ENCODE measurements at places on chromosomes 2 and 18.

DNA sequence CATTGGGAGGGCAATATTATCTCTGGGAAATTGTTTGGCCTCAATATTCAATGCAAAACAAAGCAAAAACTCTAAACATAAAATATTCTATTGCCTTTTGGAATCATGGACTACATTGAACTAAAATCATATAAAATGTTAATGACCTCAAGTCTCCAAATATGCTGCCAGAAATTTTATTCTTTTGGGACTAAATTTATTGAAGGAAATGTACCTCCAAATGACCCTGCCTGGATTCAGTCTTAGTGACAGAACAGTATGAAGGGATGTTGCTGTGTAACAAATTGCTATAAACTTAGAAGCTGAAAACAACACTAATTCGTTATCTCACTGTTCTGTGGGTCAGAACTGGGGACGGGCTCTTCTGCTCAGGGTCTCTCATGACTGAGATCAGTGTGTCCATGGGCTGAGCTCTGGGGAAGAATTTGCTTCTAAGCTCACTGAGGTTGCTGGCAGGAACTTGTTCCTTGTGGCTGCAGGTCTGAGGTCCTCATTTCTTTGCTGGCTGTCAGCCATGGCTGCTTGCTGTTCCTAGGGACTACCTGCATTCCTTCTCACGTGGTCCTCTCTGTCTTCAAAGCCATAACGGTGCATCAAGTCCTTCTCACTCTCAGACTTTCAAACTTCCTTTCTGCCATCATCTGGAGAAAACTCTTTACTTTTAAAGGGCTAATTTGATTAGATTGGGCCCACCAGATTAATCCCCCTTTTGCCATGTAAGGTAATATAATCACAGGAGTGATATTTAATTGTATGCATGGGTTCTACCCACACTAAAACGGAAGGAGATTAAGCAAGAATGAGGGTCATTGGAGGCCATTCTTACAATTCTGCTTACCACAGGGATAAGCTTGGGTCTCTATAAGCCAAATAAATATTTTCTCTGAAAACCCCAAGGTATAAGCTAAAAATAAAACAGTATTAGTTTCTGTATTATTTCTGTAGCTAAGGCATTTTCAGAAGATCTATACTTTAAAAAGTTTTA is 149.0 kb downstream of the ADCYAP1 start:
- DNase-seq = no peak

DNA sequence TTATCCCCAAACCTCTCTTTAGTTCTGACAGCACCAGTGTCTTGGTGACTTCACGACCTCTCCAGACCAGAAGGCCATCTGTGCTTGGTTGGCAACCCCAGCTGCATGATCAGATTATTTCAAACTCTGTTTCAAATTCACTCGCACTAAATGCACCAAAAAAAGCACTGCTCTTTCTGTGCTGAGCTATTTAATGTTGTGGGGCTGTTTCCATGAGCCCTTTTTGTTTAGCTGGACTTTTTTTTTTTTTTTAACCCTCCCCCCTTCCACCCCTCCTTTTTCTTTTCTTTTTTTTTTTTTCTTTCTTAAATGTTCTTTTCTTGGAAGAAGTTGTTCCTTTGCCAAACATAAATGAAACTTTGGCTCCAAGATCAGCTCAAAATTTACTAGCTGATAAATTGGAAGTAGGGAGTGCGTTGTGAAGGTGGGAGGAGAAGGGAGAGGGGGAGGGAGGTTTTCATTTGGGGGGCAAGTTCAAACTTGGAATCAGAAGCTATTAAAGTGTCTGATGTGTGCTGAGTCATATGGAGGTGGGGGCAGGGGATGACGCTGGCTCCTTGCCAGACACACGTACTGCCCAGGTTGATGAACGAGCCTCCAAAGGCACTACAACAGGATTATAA is 543.0 kb upstream of the TNP1 start:
- peak; percentile 23 for DNase-seq

DNA sequence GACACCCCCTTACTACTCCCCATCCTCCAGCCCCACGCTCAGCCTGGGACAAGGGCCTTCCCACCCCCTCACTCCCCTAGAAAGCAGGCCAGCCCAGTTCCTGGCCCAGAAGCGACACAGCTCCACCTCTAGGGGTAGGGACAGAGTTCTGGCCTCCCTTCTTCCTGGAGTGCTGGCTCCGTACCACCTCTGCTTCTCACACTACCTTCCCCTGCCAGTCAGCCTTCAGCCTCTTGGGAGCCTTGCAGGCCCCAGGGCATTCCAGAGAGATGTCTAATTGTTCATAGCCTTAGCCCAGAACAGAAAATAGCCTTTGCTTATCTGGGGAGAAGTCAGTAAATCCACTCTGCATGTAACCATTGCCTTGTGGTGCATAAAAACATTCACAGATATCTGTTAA is 13.1 kb upstream of the CATIP start:
- no peak for DNase-seq

- DNase-seq = no peak
Measured at GRCh38 chr18:44474067-44474411, 206.6 kb upstream of the SETBP1 start.

GRCh38 chr18:57890266-57890665 is 87.2 kb upstream of the ATP8B1 start:
- DNase-seq = peak; percentile 86

DNA sequence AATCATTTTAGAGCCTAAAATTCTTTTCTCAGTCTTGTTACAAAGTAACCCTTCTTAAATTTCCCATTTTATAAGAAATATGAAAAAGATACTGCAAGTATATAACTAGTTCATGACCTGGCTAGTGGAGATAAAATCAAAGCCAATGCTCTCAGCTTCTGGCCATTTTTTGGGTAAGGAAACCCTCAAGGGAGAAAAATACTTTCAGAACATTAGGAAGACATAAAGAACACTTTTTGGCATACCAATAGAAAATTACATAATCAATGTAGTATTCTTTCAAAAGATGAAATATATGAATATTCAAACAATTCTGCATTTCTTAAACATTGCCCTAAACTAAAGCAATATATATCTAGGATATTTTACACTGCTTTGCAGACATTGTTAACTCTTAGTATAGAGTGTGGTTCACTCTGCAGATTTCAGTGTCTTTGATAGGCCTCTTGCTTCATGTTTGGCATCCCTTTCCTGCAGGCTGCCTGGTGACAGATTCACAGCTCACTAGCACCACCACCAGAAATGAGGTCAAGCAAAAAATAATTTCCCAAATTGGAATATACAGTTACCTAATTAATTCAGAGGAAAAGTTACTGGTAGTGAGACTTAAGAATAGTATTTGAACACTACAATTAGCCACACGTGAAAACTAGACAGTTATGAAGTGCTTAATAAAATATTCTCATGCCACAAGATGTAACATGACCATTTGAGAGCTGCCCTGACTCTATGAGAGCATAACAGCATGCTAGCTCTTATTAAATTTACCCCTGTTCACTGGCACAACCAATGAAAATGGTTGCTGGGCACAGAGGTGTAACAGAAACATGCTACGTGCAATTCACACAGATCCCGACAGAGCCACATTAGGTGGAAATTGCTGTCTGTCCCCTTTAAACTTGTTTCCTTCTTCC is 36.0 kb downstream of the PAIP2B start:
- peak; percentile 83 for DNase-seq

GRCh38 chr2:235006986-235007385 is 55.2 kb downstream of the SH3BP4 start:
- no peak for DNase-seq

GRCh38 chr2:109516445-109517117 is 97.2 kb downstream of the SEPTIN10 start:
- no peak for DNase-seq

GRCh38 chr18:30465096-30465495 is 577.4 kb downstream of the DSC3 start:
- no peak for DNase-seq

DNA sequence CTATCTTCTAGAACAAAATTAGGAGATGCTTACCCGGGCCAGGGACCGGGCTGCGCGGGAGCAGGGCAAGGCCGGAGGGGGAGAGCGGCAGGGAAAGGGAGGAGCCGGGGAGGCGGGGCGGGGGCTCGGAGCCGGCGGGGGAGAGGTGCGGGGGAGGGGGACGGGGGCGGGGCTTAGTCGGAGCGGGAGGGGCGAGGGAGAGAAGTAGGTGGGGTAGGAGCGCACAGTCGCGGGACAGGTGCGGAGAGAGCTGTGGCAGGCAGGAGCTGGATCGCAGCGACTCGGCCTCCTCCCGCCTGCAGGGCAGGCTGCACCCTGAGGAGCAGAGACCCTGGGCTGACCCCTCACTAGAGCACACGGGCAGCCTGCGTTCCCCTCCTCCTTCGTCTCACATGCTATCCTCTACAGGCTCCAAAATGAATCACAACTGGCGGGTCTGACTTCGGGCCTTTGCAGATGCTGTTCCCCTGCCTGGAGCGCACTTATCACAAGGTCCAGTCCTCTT is 290.3 kb downstream of the CELF4 start:
- no peak for DNase-seq

- no peak for DNase-seq
Measured at GRCh38 chr2:85846411-85846810, 42.4 kb downstream of the ST3GAL5 start.

DNA sequence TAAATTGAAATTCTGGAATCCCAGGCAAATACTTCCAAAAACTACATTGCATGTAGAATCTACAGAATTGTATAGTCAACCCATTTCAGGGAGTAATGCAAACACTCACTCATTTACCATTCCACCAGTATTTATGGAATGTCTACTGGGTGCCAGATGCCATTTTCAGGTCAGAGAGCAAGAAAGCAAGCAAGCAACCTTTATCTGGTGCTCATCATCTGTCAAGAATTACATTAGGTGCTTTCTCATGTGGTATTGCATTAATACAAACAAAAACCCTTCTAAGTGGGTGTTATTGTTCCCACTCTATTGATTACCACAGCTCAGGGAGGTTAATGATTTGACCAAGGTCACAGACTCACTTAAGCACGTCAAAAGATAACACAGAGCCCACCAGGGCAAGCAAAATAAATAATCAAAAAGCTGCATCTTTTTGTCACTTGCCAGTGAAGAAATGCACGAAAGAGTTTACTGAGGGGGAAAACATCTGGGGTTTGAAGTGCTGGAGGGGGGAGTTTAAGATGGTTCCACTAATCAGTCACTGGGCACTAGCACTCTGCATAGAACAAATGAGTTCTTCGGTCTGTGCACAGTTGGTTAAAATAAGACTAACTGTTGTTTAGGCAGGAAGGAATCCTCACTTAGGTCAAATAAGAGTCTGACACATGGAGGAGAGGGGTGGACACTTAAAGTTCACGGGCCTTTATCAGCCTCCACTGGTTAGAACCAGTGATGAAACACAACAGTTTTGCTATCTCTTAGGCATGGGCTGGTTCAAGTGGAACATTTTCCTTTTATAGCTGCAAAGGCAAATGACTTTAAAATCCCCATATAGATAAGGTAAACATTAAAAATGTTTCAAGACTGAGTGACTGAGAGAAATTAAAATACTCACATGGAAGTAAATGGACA is 208.8 kb downstream of the CDH2 start:
- no peak for DNase-seq

- DNase-seq = no peak
Measured at GRCh38 chr18:21669736-21670285, 34.8 kb downstream of the ABHD3 start.

Data from G401 (cell line).